ENCODE measurements at places on chromosomes 3 and 15. TPM values are rescaled to one million over a fixed set of nuclear protein-coding genes. Genes with fewer than 3 reads are reported as not detected.

Gene DAZL
- polyA plus RNA-seq: not detected

Gene BTLA
- not detected for polyA plus RNA-seq

Gene GAP43
- polyA plus RNA-seq: not detected

Gene NEIL1
- 4.8 TPM for polyA plus RNA-seq

Gene C2CD4B
- not detected for polyA plus RNA-seq

Gene ITGB5
- polyA plus RNA-seq: 1.1 TPM

Gene PLA2G4D
- polyA plus RNA-seq: not detected

Gene GABRA5
- polyA plus RNA-seq: not detected

Gene RHOV
- polyA plus RNA-seq: not detected

Gene IQCB1
- polyA plus RNA-seq: 27.7 TPM

GRCh38 chr15:84669726-84670125 lies 11.7 kb upstream of the NMB start:
- DNase-seq: no peak

DNA sequence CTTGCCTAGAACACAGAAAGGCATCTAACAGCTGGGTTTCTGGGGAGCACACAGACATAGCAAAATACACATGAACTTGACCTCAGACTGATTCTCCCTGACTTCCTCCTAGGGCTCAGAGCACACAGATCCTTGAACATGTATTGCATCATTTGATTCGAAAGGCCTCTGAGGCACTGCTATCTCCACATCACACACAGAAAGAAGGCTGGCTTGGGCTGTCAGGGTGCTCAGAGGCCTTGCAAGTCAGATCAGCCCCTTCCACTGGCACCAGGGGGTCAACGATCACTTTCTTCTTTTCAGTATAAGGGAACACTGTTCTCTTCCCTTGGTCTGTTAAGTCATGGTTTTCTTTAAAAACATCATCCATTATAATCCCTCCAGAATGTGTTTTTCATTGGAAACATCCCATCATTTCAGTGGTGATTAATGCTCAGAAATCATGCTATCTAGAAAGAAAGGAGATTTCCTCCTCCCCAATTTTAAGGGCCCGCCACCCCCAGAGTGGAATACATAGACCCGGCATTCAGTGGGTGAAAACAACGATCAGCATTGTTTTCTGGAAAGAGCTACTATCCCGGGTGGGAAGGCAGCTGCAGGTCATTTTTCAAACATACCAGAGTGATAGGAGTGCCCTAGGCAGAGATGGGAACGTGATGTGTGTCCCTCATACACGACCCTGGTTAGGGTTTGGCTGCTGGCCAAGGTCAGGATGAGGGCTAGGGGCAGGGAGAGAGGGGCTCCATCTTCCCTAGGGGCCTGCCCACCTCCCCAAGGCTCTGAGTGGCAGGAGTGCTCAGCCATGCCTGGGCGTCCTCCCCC lies 253.3 kb upstream of the LYSMD4 start:
- DNase-seq: no peak

- DNase-seq: no peak
Observed at GRCh38 chr15:92277776-92278175, 115.9 kb upstream of the ST8SIA2 start.

DNA sequence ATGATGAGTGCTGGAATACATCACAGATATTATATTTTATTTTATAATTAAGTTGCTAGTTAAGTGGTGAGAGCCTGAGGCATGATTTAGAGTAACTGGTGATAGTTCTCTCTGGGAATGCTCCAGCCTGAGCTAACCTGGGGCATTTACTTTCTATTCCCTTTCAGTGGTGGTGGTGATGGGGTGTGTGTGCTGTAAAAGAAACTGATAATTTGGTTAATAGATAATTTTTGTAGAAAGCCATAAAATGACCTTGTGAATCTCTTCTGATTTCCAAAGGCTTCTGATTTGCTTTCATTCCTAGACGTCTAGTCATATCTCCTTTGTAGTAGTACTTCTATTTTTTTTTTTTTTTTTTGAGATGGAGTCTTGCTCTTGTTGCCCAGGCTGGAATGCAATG lies 46.8 kb upstream of the DPPA4 start:
- no peak for DNase-seq

GRCh38 chr3:42511736-42512135 lies 9.3 kb downstream of the VIPR1 start:
- DNase-seq: no peak

GRCh38 chr3:13057282-13058040 lies 15.8 kb downstream of the IQSEC1 start:
- no peak for DNase-seq

DNA sequence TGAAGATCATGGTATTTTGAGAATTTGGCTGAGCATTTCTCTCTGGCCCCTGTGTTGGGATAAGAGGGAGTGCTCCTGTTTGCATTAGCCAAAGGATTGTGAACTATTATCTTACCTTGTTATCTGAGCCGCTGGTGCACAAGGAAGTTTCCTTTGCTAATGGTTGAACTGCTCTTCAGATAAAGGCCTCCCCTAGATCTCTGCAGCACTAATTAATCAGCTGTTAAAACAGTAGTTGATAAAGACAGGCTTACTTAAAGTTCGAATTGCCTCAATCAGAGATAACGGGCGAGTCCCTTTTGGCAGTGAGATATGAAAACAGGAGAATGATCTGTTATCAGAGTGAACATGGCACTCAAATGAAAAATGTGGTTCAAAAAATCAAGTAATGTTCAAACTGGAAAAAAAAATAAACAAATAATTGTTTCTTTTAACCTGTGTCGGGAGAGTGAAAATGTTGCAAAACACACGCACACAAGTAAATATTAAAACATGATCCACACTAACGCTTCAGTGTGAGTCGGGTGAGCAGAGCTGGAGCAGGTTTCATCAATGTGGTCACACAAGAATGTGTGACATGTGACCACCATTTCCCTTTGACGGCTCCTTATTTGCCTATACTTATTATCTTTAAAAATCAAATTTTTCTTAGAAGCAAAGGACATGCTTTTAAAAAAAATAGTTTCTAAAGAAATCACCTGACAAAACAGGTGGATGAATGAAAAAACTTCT lies 469.1 kb downstream of the SOX2 start:
- DNase-seq: no peak

GRCh38 chr3:193068365-193068764 lies 150.7 kb upstream of the MB21D2 start:
- DNase-seq: no peak

DNA sequence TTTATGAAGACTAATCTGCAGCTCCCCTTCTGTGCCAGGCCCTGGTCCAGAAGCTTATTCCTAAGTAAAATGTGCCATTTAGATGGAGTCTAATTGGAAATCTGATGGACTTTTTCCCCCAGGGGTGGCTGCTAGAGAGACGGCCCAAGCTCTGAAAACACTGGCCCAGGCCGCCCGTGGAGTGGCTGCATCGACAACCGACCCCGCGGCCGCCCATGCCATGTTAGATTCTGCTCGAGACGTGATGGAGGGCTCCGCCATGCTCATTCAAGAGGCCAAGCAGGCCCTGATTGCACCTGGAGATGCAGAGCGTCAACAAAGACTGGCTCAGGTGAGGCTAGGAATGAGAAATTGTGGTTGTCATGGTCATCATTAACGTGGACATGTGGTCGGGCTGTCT lies 305.8 kb upstream of the TPM1 start:
- DNase-seq: no peak

- DNase-seq: peak; percentile 89
Observed at GRCh38 chr3:14434126-14434497, 31.7 kb downstream of the SLC6A6 start.

DNA sequence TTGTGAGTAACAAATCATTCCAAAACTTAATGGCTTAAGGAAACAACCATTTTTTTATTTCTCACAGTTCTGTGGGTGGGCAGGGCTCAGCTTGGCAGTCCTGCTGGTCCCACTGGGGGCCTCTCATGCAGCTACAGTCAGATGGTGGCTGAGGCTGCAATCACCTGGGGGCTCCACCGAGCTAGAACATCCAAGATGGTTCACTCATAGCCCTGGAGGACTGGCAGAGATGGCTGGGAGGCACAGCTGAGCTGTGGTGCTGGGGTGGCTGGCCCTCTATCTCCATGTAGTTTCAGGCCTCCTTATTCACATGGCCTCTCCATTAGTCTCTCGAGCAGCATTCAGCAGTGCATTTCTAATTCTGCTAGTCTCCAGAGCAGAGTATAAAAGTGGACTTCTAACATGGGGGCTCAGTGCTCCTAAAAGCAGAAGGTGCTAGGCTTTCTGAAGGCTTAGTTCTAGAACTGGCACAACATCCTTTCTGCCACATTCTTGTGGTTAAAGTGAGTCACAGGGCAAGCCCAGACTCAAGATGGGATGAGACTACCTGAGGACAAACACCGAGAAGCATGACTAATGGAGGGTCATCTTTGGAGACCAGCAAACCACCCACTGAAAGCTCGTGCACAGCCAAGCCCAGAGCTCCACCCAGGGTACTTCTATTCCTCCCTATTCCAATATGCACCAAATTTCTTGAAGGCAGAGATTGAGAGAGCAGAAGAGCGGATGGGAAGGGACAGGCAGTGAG lies 6.3 kb downstream of the CAV3 start:
- no peak for DNase-seq

DNA sequence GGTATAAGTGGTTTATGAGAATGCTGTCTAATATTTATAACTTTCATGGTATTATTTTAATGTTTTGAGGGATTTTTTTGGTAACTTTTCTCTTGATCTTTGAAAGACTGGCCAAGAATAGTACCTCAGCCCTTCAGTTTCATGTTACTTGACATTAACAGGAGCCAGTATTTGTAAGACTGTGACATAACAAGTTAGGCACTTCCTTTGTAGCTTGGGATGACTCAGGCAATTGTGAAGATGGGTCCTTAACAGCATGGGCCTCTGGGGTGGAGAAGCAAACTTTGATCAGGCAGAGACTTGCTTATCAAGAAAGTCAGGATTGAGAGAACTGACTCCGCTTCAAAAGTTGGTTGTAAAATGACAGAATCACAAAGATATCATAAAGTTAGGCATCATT lies 9.5 kb downstream of the LRRC49 start:
- no peak for DNase-seq

- no peak for DNase-seq
Observed at GRCh38 chr3:39405687-39406367, 693 bp upstream of the RPSA start.

DNA sequence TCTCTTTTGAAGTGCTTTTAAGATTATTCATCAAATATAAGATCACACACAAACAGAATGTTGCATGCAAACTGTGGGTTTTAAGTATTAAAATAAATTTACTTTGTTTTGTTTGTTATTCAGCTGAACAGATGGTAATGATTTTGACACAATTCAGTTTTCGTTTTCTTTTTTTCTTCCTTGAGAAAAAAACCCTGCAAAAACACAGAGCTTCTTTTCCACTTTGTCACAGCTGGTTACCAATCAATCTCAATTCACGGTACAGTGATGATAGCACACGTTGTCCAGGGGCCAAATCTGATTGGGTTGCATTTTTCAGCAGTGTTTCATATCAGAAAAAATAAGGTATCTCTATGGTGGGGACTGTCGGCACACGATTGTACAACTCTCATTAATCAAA lies 473.6 kb downstream of the ROBO2 start:
- no peak for DNase-seq

DNA sequence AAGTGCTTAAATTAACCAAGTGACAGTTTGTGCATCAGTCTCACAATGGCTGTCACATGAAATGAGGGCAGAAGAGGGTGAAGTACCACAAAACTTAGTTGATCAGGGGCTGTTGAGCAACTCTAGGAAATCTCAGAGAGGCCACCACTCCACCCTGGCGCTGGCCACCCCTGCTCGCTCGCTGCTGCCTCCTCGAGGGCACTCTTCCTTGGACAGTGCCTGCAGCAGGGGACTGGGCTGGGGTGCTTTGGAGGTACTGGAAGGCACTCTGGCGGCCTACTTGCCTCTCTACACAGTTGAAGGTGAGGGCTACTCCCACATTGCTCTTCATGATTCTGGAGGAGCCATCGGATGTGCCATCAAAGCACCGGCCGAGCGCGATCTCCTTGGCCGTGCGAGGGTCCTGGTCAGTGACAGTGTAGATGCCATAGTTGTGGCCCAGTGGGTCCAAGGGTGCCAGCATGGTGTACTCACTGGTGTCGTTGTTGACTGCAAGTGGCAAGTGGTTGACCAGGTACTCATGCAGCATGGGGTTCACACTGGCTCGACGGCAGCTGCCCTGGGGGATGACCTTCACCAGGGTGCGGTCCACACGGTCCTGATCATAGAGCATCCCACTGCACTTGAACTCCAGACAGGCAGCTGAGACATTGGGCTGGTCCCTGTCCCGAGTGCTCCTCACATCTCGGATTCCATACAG lies 11.6 kb upstream of the CLPX start:
- DNase-seq: no peak

GRCh38 chr3:34022147-34022546 lies 223.7 kb downstream of the PDCD6IP start:
- DNase-seq: no peak

DNA sequence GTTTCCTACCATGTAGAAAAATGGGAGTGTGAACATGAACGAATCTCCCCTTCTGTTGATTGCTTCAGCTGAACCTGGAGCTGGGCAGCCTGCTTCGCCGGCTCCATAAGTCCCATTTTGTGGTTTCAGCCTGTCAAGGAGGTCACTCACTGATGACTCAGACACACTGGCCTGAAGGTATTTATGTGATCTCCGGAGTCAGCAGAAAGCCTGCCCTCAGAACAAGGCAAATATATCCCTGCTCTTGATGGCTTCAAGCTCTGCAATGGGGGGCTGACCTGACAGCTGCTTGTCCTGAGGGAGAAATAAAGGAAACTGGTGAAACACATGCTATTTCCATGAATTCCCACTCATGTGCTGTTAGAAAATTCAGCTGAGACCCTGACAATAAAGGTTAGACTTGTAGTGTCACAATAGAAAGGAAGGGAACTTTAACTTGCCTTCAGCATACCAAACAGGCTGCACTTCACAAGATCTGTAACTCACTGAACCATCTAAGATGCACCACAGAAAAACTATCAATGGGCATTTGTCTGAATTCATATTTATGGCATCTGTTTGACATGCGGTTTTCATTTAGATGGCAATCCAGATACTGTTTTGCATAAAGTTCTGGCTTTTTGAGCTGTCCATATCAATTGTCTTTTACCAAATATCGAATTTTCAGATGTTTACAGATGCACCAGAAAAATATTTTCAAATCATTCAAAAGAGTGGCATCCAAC lies 282.0 kb upstream of the VEPH1 start:
- DNase-seq: no peak

- DNase-seq: no peak
Observed at GRCh38 chr3:176839466-176839865, 357.8 kb downstream of the TBL1XR1 start.

GRCh38 chr3:46667061-46667621 lies 26.3 kb downstream of the ALS2CL start:
- DNase-seq: no peak

GRCh38 chr15:79872358-79873017 lies 24.3 kb downstream of the MTHFS start:
- DNase-seq: peak; percentile 84

DNA sequence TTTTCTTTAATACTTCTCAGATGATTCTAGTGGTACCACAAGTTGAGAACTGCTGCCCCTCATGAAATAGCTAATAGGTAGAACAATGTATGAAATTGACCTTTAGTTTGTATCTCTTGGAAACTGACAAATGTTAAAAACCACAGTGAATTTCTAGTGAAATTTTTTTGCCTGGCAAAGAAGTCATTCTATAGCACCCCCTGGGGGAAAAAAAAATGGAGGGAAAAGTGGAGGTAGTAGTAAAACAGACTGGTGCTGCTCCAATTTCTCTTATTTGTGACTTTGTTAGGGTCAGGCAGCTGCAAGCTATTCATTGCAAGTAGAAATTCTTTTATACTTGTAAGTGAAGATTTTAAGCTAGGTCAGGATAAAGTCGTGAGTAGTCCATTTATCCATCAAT lies 605.0 kb downstream of the NLGN1 start:
- no peak for DNase-seq
